ENCODE measurements at places on chromosomes 1 and 21.
A peak's percentile ranks its signal among the peaks of the same experiment; 100 is the strongest.

DNA sequence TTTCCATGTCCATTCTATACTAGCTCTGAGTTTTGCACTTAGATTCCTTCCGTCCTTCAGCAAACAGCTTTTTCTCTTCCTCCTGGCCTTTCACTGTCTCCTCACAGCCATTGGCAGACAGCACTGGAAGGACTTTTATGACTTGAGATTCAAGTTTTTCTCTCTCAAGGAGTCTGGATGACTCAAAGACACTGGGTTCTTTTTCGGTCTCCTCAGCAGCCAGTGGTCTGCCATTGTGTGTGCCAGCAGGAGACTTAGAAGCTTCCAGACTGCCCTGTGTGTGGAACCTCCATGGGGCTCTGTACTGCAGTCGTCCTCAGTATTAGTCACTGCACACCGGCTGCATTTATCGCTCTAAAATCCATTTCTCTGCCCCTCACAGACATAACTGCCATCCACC, 30.5 kb downstream of the NTNG1 start:
- no peak for DNase-seq

- DNase-seq: no peak
These were observed 306.9 kb downstream of the SMYD3 start for GRCh38 chr1:246200225-246200624.

DNA sequence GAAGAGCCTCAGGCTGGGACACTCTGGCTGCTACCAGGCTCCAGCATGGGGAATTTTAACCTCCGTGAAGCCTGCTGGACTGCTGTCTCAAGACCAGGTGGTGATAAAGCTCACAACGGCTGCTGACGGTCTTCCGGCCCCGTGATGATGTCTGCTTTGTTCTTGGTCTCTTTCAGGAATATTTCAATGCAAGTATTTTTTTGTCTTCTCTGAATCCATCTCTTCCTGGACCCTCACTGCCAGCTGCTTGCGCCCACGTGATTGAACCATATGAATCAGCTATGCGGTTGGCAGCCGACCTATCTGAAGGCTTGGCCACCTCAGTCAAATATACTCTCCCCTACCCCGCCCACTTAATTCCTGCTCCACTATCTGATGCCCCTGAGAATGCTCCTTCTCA, 14.6 kb upstream of the SLC6A17 start:
- no peak for DNase-seq

- no peak for DNase-seq
These were observed 126.6 kb upstream of the AJAP1 start for GRCh38 chr1:4527819-4528218.

DNA sequence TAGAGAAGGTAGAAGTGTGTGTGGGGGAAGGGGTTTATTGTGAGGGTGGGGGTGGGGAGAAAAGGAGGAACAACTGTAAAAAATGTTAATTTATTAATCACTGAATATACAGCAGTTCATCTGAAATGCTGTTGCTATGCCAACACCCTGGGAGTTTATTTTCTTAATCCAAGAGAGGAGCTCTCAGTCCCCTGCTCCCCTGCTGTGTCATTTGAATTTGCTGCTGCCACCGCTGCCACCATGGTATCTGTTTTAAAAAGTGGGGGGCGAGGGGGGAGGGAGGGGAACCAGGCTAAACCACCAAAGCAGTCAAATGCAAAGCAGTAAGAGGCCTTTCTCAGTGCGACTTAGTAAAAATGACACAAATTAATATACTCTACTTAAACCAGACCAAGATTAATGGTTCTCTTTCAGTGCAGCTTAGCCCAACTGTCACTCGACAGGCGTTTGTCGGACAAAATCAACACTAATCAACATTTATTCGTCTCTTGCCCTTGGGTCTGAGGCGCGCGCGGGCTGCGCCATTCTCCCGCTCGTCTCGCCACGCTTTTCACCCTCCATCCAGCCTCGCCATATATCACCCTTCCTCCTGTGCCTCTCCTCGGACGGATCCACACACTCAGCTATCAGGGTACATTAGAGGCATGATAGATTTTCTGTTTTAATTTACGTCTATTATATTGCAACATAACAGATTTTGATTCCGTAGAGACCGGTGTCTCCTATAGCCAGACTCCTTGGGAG, 76.2 kb downstream of the PBX1 start:
- DNase-seq: no peak

DNA sequence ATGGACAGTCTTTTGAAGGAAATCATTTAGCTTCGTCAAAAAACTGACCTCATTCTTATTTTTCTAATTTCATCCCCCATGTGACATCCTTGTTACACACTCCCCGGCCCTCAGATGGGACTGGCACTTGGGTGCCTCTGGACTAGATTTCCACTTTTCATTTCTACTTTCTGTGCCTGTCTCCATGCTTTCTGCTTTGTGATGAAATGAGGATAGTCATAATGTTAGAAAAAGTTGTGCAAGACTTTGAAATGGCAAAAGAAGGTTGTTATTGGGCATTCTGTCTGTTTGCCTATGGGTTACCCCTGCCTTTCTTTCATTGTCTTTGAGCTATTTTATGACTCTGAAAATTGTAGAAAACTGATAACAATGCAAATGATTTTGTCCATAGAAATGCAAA, 54.9 kb downstream of the MDM4 start:
- DNase-seq: no peak

- DNase-seq: no peak
These were observed 5.1 kb downstream of the AGRN start for GRCh38 chr1:1024771-1025699.

DNA sequence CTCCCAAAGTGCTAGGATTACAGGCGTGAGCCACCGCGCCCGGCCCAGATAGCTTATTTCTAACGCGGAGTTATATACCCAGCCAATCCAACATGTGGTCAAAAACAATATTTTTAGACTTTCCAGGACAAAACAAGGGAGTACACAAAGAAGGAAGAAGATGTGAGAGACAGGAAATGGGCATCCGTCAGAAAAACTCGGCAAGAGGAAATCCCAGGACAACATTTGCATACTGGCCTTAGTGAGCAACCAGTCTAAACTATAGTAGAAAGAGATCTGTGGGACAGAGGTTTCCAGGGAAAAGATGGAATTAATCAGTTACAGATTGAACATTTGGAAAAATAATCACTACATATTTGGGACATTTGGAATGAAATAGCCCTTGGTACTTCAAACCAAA, 11.4 kb downstream of the ARMH1 start:
- DNase-seq: no peak

- no peak for DNase-seq
These were observed 11.9 kb downstream of the URB1 start for GRCh38 chr21:32380940-32381339.

- no peak for DNase-seq
These were observed at the start of gene SLC30A2 for GRCh38 chr1:26045722-26046245. TSS of gene SLC30A2 (minus strand) at chr1:26046118. CDS start at chr1:26045896, 222 bp downstream.

- no peak for DNase-seq
These were observed at the start of gene ST6GALNAC3 for GRCh38 chr1:76074321-76075187. TSS of gene ST6GALNAC3 (plus strand) at chr1:76074746.

- peak; percentile 71 for DNase-seq
These were observed 51.5 kb downstream of the MAP3K7CL start for GRCh38 chr21:29181799-29182470.

GRCh38 chr1:240173836-240174235, 82.2 kb downstream of the FMN2 start:
- no peak for DNase-seq

- DNase-seq: no peak
These were observed 428 bp downstream of the POGZ start for GRCh38 chr1:151458802-151459330.

DNA sequence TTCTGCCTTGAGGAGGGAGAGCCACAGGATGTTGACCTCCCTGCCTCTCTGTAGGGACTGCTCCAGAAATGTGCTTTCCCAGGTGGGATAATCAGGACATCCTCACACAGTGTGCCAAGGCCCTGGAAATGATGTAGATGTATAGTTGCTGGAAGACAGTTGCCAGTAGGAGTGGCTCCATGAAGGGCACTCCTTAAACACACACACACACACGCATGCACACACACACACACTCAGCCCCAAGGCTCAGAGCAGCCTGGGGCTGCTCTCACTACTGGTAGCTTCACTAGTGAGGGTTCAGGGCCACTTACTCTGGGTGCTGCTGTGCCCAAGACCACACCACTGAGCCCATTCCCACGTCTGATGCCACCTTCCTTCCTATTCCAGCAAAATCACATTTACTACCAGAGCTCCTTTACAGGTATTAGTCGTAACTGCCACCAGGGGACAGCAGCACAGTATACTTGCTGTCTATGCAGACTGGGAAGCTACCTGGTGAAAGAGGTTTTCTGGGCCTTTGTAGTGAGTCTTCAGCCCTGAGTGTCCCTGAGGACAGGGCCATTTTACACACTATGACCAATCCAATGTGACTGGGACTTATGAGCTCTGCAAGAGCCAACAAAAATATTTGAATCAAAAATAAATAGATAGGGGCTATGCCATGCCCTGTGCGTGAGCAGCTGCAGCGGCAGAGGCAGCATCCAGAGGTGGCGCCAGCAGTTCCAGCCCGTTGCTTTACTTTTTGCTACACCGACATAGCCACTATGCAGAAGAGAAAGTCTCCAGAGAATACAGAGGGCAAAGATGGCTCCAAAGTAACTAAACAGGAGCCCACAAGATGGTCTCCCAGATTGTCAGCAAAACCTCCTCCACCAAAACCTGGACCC, 15.0 kb downstream of the CRNN start:
- DNase-seq: no peak

GRCh38 chr21:25934771-25935224, 200.0 kb downstream of the GABPA start:
- DNase-seq: peak; percentile 83

DNA sequence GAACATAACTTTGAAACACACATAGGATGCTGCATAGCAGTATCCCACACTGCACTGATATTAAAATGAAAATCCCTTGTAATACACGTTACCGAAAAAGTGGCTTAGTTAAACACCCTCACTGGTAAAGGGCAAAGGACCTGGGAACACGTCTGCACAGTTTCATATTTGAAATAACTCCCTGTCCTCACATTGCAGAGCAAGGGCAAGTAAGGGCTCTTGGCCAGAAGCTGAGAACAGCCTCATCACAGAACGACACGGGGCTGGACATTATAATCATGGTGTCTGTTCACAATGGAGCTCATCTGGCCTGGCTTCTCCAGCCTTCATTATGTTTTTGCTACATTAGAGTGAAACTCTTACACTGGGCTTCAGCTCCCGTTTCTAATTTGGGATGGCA, 207.0 kb downstream of the PCP4 start:
- DNase-seq: no peak
